ENCODE measurements at places on chromosomes 3 and 15.

GRCh38 chr3:35296533-35296932 is 342.8 kb upstream of the ARPP21 start:
- DNase-seq, result no peak

GRCh38 chr3:16849229-16849628 is 35.5 kb upstream of the PLCL2 start:
- DNase-seq, result peak; percentile 47

DNA sequence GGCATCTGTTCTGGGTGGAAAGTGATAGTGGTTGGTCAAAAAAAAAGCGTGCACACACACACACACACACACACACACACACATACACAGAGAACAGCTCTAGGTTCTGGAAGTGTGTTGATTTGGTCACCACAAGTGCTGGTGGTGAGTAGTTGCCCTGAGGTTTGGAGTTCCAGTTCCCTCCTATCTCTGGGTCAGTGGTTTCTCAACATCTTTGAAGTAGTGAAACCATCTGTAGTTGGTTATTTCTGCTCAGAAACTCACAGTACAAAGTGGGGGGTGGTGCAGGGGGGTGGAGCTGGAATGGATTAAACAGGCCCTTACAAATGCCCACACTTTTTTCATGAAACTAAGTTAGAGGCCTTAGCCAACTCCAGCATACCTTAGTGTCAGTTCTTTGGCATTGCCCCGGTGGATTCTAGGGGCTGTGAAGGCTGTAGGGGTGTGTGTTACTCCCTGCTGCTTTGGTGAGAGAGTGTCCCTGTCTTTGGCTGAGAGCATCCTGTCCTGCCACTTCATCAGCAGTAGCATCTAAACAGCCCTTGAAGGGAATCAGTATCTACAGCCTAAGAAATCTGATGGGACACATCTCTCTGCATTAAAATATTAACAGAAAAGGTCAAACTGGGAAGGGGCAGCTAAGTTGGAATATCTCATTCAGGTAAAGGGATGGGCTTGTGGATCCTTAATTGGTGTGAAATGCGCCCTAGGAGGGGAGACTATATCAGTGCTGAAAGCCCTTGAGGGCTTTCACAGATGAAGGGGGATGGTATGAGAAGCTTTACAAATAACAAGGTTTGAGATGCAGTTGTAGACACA is 20.6 kb downstream of the SMAD3 start:
- DNase-seq, result no peak

DNA sequence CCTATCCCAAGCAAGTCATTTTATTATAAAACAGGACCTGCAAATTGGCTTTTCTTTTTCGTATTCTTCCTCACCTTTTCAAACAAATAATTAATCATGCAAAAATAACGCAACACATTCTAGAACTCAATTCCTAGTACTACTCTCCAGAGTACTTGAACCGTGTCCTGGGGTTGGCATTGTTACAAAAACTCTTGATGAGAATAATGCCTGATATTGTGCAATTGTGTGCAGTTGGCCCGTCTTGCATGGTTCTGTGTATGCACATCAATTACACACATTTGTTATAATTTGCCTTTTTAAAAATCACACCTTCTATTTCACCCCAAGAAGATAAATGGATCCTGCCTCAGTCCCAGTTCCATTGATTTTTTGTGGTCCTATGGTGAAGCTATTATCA is 205.4 kb downstream of the EPHB1 start:
- DNase-seq, result no peak

DNA sequence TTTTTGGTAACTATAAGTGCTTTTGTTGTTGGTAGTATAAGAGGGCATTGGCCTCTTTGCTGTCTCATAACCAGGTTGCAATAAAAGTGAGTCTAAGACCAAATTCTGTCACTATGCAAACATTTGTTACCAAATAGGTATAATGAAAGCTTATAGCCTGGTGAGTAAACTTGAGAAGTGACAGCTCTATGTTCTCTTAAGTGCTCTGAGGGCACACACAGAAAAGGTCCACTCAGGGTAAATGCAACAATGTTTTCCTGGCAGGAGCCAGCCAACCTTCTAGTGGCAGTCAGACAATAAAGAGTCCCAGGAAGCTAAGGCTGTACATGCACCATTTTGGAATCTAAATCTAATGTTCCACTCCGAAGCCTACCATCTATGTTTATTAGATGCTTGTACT is 262.1 kb upstream of the TGFBR2 start:
- DNase-seq, result no peak

GRCh38 chr3:33904730-33905129 is 106.3 kb downstream of the PDCD6IP start:
- no peak for DNase-seq

DNA sequence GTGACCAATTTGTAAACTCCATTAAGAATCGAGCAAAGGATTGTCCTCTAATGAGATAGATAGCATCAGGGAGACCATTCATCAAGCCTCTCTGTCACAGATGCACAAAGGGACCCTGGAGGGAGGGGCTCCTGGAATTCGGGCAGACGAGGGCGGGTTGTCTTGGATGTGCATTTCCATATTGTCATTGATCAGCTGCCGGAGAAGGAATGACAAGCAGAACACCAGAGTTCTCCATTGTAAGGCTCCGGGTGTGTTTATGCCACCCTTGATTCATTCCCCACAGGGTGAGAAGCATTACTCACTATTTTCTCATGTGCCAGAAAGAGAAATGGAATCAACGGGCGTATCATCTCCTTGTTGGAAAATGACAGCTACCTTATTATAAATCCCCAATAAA is 167.5 kb downstream of the EBLN2 start:
- no peak for DNase-seq

GRCh38 chr3:37295925-37296324 is 121.5 kb upstream of the LRRFIP2 start:
- no peak for DNase-seq

GRCh38 chr3:66342717-66343356 is 122.0 kb downstream of the SLC25A26 start:
- DNase-seq, result no peak

GRCh38 chr3:154089421-154090420 is 31.5 kb upstream of the ARHGEF26 start:
- no peak for DNase-seq

DNA sequence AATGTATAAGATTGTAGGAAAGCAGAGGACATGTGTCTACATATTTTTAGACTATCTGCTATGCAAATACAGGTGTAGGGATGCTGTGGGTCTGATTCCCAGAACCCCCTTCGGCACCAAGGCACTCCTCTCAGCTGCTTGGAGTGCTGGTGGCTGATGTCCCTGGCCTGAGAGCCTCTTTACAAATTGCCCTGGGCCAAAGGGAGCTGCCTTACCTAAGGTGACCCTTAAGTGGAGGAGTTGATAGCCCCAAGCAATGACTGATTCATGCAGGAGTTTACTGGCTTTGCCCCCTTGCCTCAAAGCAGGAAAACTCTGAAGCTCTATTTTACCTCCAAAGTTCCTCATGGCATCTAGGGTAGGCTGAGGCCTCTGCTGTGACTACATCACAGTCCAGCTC is 83.0 kb downstream of the ZNF385D start:
- DNase-seq, result no peak

GRCh38 chr3:45435961-45436360 is 47.6 kb downstream of the LARS2 start:
- DNase-seq, result no peak

DNA sequence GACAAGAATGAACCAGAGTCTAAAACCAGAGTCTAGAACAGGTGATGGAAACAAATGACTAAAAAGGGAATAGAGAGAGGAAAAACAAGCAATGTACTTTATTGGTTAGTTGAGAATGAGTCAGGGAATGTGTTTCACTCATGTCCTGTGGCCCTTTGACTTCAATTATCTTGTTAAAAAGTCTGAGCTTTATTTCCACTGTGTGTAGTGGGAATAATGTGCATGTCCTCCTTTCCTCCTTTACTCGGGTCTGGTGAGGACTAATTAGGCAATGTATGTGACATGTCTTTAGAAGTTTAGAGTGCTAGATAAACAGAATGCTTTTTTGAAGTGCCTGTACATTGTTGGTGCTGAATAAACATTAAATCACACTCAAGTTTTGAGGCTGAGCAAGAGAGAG is 21.3 kb downstream of the LSAMP start:
- DNase-seq, result no peak

DNA sequence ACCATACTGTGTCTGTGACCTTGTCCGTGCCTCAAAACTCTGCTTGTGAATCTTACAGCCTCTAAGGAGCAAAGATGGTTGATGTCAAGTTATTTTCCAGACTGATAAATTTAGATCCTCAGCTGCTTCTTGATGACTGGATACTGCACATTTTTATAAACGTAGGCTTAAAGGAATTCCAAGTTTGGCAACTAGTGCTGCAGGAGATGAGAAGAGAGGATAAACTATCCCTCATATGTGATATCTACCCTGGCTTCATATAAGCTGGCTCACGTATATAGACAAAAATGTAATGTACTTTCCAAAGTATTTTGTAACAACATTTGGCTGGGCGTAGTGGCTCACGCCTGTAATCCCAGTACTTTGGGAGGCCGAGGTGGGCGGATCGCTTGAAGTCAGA is 89.6 kb downstream of the GMPS start:
- no peak for DNase-seq

DNA sequence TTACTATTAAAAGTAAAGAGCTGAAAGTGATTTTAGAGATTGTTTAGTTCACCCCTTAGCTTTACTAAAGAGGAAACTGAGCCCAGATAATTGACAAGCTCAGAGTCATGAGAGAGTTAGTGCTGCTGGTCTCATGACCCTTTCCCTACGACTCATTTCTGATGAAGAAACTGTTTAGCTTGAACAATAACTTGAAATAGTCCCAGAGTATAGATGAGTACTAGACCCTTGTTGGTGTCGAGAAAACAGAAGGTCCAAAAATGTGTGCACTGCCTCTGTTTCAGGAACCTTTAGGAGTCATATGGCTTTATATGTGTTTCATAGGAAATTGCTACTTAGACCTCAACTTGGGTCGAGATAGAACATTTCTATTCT is 58.2 kb downstream of the IL16 start:
- no peak for DNase-seq

DNA sequence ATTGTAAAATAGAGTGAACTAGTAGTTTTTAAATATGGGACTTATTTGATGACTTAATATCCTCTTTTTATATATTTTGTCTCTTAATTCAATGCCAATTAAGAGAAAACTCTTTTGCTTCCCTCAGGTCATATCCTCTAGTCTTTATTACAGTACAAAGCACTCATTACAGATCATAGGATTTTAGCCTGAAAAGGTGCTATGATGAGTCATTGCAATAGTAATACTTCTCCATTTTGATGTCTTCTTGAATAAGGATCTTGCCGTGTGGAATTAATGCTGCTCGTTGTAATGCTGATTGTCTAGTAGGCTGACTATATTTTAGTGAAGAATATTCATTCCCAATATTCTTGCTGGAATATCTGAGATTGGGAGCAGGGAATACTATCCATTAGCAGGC is 612.2 kb upstream of the GOLIM4 start:
- DNase-seq, result no peak

- DNase-seq, result no peak
Measured at GRCh38 chr3:63950698-63951097, 38.5 kb upstream of the SCAANT1 start.

DNA sequence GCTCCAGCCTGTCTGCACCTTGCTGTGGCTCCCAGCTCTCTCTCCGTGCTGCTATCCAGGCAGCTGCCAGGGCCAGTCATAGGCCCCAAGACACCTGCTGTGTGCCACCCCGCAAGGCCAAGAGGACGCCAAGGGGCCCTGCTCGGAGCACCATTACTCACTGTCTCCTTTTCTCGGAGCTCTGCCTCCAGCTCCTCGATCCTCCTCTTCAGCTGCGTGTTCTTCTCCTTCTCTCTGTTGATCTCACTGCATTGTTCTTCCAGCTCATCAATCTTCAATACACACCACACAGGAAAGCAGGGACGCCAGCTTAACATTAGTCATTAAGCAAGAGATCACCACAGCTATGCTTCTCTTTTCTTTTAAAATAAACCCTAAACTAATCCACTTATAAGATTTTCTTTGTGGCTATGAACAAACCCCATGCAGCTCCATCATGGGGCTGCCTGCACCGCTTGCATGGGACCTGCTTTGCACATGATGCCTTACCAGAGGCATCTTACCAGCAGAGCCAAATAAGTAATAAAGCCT is 42.6 kb downstream of the WHAMM start:
- DNase-seq, result no peak

Measured in activated CD8-positive, alpha-beta memory T cell treated with anti-CD3 and anti-CD28 coated beads for 1 hour (primary cell).